ENCODE measurements at places on chromosomes 2 and 18. TPM values are rescaled to one million over a fixed set of nuclear protein-coding genes. Genes with fewer than 3 reads are reported as not detected.

POTEE gene
- not detected for total RNA-seq

SLC14A1 gene
- 3.9 TPM for total RNA-seq

SERPINB2 gene
- total RNA-seq = 1.8 TPM

ALKAL2 gene
- 0.45 TPM for total RNA-seq

FARSB gene
- total RNA-seq = 26.3 TPM

MBP gene
- total RNA-seq = 30.4 TPM

DNA sequence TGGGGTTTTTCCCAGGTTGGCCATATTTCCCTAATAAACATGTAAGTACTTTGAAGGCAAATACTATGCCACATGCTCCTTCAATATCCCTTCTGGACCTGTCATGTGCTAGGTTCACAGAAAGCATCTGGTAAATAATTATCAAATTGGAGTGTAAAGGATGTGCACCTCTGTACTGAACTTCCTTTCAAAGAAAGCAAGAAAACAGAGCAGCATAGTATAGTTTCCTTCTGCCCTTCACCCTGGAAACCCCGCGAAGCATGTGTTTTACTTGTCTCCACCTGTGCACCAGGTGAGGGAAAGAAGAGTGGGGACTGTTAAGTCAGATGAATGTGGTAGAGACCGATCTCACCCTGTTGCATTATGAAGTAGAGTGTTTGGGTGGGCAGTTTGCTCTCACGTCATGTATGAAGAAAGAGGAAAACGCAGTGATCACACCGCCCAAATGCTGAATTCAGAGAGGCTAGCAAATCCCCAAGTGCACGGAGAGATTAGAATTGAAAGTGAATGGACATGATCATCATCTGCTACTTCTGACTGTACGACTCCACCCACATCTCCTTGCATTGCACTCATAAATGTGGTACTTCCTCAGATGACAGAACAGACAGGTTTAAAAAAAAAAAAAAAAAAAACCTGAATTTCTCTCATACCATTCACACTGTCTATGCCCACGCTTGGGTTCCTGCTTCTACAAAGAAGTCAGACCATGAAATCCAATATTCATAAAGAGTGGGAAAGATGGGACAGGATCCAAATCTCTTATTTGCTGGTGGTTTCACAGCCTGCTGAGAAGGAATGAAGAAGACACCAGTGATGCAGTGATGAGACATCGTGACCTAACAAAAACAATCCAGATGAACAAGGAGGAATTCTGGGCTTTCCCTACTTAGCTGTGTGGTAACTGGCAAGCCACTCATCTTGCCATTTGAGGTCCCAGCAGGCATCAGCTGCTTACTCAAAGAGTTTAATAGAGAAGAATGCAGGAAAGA, 448.6 kb downstream of the BCL11A start:
- DNase-seq = no peak

DNA sequence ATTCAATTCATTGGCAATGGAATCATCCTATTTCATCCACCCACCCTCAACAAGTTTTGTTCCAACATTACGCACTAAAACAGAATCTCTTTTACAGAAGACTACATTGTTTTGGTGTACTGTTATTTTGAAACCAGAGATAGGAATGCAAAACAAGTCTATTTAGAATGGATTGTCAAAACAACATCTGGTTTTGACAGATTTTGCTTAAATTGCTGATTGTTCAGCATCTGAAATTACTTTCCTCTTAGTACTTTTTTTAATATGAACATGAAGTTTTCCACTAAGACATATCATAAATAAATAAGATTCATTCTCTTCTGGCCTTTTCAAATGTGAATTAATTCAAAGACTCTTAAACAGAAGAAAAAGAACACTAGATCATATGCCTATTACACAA, 323.9 kb upstream of the TFPI start:
- DNase-seq = no peak

- DNase-seq = no peak
Measured at GRCh38 chr18:59705145-59705544, 7.9 kb upstream of the CCBE1 start.

DNA sequence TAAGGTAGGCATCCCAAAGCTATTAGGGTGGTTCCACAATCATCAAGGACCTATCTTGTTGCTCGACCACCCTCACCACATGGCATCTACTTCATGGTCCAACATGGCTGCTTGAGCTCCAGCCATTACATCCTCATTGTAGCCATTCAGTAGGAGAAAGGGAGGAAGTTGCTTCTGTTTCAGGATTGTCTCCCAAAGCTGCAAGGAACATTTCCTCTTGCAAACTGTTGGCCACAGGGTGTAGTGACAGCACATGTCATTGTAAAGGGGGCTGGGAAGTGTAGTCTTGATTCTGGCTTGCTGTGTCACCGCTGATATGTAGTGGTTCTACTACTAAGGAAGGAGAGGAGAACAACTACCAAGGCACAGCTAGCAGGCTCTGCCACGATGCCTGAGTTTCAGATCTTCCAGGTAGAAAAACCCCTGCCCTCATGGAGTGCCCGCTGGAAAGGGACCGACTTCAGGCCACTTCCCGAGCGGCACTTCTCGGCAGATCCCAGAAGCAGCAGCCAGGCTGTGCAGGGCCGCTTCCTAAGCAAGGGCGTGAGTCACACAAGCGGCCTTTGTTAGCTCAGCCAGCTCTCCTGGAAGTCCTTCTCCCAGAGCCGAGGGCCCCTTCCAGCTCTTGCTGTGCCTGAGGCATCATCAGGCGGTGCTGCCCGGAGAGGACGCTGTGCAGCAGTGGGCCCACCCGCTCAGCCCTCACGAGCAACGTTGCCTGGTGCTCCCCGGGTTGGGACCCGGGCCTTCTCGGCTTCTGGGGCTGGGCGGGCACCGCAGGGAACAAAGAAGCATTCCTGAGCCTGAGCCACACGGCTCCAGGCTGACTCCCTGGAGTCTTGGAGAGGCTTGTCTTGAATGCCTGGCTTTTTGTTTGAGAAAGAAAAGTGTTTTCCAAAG, 58.2 kb downstream of the HS6ST1 start:
- peak; percentile 85 for DNase-seq

DNA sequence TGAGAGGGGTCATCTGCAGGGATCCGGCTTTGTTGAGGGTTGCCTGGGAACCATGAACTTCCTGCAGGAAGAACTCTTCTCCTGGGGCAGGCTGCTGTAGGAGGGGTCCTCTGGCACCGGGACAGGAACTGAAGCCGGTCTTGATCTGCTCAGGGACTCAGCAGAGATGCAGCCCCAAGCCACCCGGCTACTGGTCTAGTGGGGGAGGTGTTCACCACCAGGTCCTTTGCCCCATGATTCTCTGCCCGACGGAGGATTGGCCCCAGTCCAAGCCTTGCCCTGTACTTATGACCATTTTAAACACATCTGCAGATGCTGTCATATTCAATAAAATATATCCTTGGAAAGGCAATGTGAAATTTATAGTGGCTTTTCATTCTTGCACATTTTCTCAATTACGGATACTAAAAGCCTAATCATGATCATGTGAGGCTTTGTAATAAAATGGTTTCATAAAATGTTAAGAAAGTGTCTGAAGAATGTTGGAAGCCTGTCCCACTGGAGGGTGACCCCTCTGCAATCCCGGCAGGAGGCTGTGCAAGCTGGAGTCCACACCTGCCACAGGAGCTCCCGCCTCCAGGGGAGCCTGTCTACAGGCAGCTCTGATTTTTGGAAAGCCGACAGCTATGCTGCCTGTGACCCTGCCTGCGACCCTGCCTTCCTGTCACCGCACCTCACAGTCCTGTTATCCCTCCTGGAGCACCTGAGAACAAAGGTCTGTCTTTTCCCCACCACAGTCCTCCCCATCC, 98.8 kb upstream of the TAF1B start:
- DNase-seq = no peak

GRCh38 chr2:164523009-164523408, 98.3 kb downstream of the GRB14 start:
- no peak for DNase-seq

- DNase-seq = no peak
Measured at GRCh38 chr18:75290737-75291358, 80.3 kb downstream of the TSHZ1 start.

DNA sequence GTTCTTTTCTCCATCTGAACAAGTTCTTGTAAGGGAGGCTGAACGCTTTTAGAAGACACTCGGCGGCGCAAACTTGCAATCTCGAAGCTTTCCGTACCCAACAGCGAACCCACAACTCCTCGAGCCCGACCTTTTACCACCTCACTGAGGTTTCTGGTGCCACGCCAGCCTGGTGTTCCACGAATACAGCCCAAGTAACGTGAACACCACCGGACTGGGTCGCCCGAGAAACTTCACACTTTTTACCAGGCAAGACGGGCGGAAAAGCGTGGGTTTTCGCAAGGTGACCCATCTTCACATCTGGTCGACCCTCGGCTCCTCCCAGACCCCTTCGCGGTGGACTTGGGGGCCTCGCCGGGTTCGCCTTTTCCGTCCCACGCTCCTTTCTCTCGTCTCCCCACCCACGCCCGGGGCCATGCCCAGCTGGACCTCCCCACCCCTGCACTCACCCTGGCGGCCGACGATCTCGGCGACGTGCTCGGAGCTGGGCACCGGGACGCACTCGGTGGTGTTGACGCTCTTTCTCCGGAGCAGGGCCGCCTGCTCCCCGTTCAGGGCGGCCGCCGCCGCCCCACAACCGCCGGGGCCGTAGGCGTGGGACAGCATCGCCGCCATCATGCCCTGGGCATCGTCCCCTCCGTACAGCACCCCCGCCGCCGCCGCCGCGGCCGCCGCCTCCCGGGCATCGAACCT, 1.2 kb downstream of the MEX3C start:
- DNase-seq = peak; percentile 52

GRCh38 chr18:39425172-39425850, 1859.7 kb upstream of the CELF4 start:
- no peak for DNase-seq

DNA sequence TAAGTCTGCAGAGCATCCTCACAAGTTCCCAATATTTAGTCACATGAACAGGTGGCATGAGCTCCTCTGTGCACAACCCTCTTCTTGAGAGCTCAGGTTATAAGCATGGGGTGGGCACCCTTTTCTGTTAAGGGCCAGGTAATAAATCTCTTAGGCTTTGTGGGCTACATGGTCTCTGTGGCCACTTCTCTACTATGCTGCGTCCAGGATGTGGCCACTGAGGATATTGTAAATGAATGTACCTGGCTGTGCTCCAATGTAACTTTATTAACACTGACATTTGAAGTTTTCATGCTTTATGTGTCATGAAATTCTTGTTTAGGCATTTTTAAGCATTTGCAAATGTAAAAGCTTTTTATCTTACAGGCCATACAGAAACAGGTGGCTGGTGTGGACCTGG, 116.8 kb upstream of the ST6GAL2 start:
- no peak for DNase-seq

DNA sequence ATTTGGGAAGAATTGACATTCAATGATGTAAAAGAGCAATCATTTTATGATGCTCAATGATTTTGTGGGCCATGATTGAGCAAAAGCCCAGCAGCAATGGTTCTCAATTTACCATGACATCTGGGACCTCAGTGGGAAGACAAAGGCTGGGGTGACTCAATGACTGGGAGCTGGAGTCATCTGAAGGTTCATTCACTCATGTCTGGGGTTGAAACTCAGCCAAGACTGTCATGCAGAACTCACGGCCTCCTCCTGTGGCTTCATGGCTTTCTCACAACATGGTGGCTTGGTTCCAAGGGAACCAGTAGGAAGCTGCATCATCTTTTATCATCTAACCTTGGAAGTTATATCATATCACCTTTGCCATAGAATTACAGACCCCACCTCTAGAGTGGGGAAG, 45.1 kb upstream of the CD226 start:
- DNase-seq = no peak

All from stomach (tissue), 19 donors.